Cerebellar nuclear complex (tissue), 1 donor: ENCODE measurements at places on chromosomes 2 and 18.

DNA sequence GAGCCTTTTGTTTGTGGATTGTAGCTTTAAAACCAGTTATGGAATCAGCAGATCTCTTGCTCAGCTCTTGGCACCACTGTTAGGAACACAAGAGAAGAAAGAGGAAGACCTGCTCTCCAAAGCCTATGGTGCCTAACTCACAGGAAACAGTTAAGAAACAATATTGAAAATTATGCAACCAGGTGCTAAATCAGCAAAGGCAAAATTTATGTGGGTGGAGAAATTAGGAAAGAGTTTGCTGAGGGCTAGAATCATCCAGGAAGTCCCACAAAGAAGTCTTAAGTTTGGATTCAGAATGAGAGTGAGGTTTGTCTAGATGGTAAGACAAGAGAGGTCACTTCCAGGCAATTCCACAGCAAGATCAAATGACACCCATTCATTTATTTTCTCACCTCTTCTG, 49.4 kb downstream of the AOX1 start:
- DNase-seq: no peak

DNA sequence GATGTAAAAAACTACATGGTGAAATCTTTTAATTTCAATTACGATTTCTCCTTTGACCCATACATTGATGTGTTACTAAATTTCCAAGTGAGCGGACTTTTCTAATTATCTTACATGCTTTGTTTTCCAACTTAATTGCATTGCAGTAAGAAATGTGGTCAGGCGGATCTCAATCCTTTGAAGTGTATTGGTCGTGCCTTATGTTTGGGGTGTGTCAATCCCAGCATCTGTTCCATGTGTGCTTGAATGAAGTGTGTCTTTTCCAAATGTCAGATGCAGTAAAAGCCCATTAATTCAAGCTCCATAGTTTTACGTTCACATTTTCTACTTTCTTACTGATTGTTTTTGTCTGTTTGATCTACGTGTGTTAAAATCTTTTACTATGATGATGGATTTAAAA, 113.1 kb downstream of the UXS1 start:
- no peak for DNase-seq

- no peak for DNase-seq
Observed at GRCh38 chr18:14031053-14031452, 101.2 kb downstream of the ZNF519 start.

- no peak for DNase-seq
Observed at GRCh38 chr18:48122376-48122775, 191.9 kb upstream of the SMAD2 start.

GRCh38 chr2:166665991-166666940, 172.2 kb upstream of the SCN7A start:
- DNase-seq: no peak

- no peak for DNase-seq
Observed at GRCh38 chr18:73235491-73235890, 367.7 kb upstream of the NETO1 start.

DNA sequence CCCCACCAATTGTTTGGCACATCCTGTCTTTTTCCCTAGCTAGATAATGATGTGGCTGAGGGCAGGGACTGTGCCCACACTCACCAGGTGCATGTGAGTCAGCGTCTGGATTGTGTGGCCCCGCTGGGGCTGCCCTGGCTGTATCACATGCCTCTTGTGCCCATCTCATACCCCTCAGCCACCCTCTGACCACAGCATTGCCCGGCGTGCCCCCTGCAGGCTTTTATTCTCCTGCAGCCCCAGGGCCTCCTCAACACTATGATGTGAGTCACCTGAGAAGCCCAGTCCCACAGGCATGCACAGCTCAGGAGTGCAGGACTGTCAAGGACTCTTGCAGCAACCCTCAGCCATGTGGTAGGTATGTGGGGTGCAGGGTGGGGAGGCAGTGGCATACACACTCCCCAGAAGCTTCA, 14.8 kb upstream of the STEAP3 start:
- no peak for DNase-seq

GRCh38 chr18:8088626-8089025, 520.6 kb upstream of the RAB12 start:
- no peak for DNase-seq

GRCh38 chr2:191927319-191927867, 80.5 kb upstream of the CAVIN2 start:
- no peak for DNase-seq

GRCh38 chr18:62788876-62789275, 73.5 kb downstream of the PHLPP1 start:
- no peak for DNase-seq

DNA sequence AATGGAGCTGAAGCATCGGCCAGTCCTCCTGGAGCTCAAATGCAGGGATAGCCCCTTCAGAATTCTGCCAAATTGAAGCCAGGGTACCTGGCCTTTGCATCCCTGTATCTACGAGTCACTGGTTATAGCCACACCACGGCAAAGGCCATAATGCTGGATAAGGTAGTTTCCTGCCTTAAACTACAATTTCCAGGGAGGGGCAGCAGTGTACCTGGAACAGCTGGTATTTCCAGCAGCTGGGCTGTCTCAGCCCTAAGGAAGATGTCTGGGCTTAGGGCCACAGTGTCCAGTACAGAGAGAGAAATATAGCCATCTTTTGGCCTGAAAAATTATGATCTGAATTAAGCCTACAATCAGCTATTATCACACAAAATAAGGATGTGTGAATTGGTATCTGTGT, 180.3 kb downstream of the GCA start:
- no peak for DNase-seq

GRCh38 chr18:62449490-62450104, 73.2 kb upstream of the ZCCHC2 start:
- no peak for DNase-seq
